ENCODE measurements at places on chromosomes 7 and 10.

GRCh38 chr10:51896849-51897248 is 197.5 kb upstream of the CSTF2T start:
- DNase-seq, result no peak

DNA sequence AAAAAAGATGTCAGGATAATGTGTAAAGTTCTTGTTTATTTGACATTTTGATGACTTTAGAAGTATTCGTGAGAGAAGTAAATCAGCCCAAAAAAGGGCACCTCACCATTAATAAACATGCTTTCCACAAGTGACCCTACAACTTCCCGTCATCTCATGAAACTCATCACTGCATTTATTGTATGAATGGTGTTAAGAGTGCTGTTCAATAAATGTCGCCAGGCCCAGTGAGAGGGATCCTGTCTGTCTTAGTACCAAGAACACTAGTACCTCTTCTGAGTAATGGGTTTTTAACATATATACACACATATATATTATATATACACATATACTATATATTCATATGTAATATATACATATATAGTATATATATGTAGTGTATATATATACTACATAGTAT is 61.9 kb downstream of the TMEM26 start:
- no peak for DNase-seq

GRCh38 chr10:4918236-4918635 is 45.0 kb upstream of the AKR1C1 start:
- no peak for DNase-seq

- no peak for DNase-seq
Observed at GRCh38 chr7:47570649-47571050, 11.3 kb downstream of the TNS3 start.

Measured in NCI-H187 treated with DMSO at 0.1 percent for 48 hours (cell line).